ENCODE measurements at places on chromosomes 16 and 17.

- no peak for DNase-seq
Observed at GRCh38 chr17:58758890-58759289, 3.2 kb downstream of the PPM1E start.

- no peak for DNase-seq
Observed at GRCh38 chr17:75504347-75505151, 10.8 kb downstream of the CASKIN2 start.

DNA sequence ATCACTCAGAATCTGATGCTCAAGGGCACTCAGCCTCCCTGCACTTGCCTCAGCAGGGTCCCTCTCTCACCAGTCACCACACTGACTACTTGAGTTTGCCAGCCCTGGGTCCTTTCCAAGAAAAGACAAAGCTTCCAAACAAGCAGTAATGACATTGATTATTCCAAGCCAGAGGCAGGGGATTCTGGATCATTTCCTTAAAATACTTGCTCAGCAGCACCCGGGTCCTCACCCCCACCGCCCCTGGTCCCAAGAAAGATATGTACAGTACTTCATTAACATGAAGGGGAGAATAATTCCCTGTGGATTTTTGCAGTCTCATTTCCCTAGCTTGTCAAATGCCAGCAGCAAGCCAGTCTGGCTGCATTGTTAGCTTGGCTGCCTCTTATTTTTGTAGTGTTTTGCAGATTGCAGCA, 83.2 kb upstream of the GNAO1 start:
- DNase-seq: no peak

DNA sequence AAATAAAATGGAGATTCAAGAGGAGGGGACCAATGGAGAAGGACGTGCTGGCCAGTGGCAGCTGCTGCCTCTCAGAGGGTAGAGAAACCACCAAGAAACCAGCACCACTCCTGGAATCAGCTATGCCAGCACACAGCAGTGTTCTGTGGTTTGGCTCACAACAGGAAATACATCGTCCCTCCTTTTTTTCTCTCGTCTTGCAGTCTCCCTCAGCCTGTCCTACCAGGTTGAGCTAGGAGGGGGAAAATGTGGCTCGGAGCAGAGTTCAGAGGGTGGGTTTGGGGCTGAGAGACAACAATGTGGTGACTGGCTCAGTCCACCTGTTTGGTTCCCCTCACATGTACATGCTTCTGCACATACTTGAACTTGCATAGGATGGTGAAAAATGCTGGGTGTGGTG, 19.9 kb upstream of the SLC16A5 start:
- DNase-seq: no peak

GRCh38 chr17:7476951-7477350, 2.5 kb downstream of the ZBTB4 start:
- DNase-seq: no peak

GRCh38 chr17:39676198-39676819, 8.1 kb downstream of the PNMT start:
- no peak for DNase-seq

DNA sequence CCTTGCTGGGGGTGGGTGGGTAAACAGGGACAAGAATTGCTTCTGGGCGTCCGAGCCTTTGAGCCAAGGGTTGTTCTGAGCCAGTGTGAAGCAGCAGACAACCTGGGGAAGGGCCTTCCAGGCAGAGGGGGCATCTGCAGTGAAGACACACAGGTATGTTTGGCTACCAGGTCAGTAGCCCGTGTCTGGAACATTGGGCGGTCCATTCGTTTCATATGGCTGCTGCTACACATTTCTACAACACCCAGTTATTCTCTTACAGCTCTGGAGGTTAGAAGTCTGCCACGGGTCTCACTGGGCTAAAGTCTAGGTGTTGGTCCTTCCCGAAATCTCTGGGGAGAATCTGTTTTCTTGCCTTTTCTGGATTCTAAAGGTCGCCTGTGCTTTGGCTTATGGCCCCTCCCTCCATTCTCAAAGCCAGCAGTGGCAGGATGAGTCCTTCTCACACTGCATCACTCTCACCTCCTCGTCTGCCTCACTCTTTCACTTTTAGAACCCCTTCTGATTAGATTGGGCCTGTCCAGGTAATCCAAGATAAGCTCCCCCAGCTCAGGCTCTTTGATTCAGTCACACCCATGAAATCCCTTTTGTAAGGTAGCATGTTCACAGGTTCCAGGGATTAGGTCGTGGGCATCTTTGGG, 136.1 kb downstream of the CLEC16A start:
- DNase-seq: no peak

DNA sequence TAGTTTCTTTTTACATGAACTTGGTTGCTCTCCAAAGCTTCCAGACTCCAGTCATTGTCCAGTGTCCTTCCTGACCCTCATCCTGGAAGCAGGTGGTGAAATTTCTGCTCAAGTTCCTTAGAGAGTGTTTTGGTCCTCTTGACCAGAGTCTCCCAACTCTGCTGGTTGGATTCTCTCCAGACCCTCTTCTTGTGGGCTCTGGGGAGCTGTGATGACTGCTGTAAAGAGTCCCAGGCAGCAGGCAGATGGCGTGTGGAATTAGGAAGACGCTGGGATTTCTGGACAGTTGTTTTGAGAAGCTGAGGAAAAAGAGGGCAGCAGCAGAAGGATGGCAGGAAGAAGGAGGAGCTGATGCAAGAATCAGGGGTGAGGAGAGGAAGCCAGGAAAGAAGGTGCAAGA, 1.6 kb upstream of the SEZ6 start:
- no peak for DNase-seq

GRCh38 chr17:35683591-35683990, 47.8 kb upstream of the RASL10B start:
- no peak for DNase-seq

- no peak for DNase-seq
Observed at GRCh38 chr17:78330570-78331224, 29.2 kb downstream of the SOCS3 start.

DNA sequence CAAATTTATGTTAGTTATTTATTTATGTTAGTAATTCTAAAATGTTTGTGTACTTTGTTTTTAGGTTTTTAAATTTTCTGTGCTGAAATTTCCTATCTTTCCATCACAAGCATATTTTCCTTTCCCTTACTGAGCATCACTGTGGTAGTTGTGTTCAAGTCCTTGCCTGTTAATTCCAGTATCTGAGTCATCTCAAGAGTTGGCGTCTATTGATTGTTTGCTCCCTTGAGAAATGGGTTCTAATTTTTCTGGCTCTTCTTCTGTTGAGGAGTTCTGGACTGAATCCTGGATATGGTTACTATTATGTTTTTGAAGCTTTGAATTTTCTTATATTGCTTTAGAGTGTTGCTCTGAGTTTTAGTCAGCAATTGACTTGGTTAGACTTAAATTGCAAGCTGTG, 56.3 kb downstream of the GAN start:
- no peak for DNase-seq

GRCh38 chr16:68037841-68038597, 14.9 kb downstream of the DUS2 start:
- no peak for DNase-seq

DNA sequence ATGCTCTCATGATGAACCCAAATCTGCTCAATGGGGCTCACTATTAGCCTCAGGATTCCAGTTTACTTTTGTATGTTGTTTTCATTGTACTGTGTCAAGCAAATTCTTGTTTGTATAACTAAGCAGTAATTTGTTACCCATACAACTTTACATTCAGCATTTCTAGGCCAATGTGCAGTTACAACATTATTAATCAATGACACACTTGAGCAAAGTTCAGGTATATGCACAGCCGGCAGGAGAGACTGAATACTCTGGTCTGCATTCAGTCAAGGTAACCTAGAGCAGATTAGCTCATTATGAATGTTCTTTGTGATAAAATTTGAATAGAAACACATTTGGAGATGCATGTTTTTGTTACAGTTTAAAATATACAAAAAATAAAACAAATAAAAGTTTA, 2.2 kb upstream of the MYO1D start:
- DNase-seq: no peak

DNA sequence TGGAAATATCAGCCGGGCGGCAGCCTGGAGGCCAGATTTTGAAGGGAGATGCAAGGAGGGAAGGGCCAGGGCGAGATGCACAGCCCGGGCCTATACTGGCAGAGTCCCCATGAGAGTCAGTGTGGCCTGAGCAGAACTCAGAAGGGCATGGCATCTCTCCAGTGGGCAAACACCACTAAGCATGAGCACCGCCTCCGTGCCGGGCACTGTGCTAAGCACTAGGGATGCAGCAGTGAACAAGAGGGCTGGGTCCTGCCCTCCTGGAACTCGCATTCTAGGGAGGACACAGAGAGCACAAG, 33.5 kb downstream of the TK2 start:
- no peak for DNase-seq

GRCh38 chr16:27109666-27110523, 43.2 kb downstream of the C16orf82 start:
- DNase-seq: peak; percentile 79

GRCh38 chr17:7383371-7383741, 2.5 kb downstream of the TNK1 start:
- DNase-seq: no peak

DNA sequence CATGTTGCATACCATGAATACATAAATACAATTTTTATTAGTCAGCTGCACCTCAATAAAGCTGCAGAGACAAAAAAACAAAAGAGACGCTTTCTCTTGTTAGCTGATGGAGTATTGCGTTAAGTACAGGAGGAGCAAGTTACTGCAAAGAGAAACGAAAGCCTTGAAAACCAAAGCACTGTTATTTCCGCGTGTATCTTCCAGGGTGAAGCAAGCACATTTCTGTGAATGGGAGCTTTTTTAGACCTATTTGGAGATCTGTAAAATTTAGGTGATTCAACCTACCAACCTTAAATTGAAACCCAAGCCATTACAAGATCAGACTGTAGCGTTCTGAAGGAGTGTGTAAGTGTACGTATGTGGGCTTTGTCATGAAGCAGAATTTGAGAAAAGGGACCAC, 390.4 kb downstream of the SOX9 start:
- DNase-seq: no peak

GRCh38 chr17:992933-993332, 4.0 kb upstream of the TIMM22 start:
- no peak for DNase-seq

DNA sequence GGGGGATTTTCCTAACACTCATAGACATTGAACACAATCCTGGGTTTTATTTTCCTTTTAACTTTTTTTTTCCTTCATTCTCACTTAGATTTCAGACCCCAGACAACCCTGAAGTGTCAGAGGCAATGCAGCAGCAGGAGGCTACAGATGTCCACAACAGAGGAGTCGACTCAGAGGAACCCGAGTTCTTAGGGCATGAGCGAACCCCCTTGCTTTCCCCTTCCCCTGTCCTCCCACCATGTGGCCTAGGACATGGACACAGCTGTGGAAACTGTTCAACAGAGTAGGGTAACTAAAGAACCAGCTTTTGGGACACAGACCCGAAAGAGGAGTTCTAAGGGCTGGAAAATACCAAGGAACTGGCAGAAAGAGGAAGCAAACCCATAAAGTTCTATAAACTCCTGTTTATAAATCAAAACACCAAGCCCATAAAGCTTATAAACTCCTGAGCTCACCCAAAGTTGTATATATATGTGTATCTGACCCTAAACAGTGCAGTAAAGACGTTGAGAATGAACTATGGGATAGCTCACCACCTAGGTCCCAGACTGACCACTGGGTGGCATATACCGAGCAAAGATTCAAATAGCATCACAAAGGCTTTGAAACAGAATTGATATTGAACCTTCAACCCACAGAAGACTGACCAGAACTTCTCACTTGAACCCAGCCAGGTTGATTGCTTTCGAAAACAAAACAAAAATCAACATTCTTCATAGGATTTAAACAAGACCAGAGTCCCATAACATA, 33.9 kb downstream of the CMTM4 start:
- DNase-seq: no peak

GRCh38 chr16:69351309-69352027, at the start of gene TMED6:
Gene TMED6, minus strand, starts transcription at chr16:69351786. Its CDS starts 33 bp downstream, at chr16:69351753.
- DNase-seq: no peak

GRCh38 chr16:27966756-27967155, 96.8 kb downstream of the GSG1L start:
- DNase-seq: no peak

DNA sequence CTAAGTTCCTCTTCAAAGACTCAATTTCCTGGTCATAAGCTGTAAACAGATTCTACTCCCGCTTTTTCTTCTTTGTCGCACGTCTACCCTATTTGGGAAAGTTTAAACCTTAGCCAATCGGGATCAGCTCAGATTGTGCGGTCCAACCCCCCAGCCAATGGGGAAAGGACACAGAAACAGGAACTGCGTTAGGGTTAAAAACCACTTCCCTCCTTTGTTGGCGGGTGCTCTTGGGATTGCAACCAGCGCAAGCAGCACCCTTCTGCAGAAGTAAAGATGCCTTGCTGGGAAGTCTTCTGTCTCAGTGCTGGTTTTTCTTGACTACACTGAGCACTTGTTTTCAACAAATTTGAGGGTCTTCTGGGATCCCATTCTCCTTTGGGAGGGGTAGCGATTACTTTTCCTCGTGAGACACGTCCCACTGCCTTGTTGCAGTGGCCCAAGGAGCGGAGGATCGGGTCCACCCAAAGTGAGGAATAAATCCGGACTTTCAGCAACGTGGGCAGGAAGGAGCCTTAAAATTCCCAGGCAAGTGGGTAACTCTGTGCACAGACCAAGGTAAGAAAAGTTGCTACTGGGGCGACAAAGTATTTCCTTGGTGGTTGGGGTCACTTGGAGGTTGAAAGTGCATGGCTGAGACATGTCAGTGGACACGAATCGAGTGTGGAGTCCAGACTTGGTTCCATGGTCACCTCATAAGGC, 1.0 kb upstream of the YPEL3 start:
- DNase-seq: no peak

GRCh38 chr16:89033796-89034572, 57.0 kb upstream of the CBFA2T3 start:
- DNase-seq: no peak

All from activated CD4-positive, alpha-beta T cell treated with anti-CD3 and anti-CD28 coated beads for 24 hours (primary cell).